A549 (cell line): ENCODE measurements at places on chromosomes 1 and 21.

DNA sequence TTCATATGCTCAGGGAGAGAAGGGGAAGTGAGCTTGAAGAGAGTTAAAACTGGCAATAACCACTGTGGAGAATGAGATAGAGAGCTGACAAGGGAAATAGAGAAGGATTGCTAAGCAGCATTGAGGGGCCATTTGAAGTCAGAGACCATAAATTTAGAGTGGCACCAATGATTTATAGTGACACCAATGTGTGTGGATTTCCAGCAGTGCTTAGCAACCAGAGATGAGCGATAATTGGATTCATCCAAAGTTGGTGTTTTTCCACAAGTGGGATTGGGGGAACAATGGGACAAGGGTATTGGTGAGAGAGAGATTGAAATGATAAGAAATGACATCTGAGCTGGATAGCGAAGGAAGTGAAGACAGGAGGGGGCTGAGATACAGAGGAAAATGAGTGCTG is 114.1 kb downstream of the C1orf94 start:
- no peak for DNase-seq

DNA sequence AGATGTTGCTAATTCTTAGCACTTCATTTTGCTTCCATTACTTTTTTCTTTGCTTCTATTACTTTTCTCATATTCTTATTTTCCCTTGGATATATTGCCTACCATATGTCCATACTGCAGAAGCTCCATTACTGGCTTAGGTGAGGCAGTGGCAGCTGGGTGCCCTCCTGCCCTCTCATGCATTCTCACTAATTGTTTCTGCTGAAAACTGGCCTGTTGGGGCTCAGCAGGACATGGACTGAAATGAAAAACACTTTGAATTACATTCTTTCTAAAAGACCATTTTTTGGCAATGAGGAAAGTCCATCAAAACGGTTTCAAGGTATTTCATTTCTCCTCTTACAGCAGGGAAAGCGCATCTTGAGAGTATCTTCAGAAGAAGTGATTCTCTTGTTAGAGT is 122.9 kb downstream of the MAST2 start:
- no peak for DNase-seq

DNA sequence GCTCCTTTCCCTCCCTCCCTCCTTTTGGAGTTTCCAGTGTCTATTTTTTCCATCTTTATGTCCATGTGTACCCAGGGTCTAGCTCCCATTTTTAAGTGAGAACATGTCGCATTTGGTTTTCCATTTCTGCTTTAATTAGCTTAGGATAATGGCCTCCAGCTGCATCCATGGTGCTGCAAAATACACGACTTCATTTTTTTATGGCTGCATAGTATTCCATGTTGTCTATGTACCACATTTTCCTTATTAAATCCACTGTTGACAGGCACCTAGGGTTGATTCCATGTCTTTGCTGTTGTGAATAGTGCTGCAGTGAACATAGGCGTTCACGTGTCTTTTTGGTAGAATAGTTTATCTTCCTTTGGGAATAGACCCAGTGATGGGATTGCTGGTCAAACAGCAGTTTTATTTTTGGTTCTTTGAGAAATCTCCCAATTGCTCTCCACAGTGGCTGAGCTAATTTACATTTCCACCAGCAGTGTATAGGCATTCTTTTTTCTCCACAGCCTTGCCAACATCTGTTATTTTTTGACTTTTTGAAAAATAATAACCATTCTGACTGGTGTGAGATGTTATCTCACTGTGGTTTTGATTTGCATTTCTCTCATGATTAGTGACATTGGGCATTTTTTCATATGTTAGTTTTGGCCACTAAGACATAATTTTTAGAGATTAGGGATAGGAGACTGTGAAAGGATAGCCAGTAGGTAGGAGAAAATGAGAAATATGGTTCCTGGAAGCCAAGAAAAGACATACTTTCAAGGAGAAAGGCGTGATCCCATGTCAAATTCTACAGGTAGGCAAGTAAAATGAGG is 50.4 kb downstream of the ADAMTS1 start:
- DNase-seq, result no peak

- DNase-seq, result no peak
Observed at GRCh38 chr1:35406103-35406502, 137.6 kb downstream of the ZMYM4 start.

DNA sequence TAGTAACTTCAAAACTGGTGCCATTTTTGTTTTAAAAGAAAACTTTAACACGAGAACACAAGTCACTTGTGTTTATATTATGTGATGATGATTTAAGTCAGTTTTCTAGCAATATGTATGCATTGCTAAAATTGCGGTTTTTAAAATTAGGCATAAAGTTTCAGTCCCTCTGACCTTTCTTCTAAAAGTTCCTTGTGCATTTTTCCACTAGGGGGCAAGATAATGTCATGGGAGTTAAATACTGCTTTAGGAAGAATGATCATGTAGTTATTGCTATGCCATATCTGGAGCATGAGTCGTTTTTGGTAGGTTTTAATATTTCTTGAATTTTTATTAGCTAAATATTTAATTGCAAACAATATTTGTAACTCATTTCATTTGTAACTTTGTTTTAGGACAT is 10.7 kb downstream of the CDC7 start:
- peak; percentile 51 for DNase-seq

DNA sequence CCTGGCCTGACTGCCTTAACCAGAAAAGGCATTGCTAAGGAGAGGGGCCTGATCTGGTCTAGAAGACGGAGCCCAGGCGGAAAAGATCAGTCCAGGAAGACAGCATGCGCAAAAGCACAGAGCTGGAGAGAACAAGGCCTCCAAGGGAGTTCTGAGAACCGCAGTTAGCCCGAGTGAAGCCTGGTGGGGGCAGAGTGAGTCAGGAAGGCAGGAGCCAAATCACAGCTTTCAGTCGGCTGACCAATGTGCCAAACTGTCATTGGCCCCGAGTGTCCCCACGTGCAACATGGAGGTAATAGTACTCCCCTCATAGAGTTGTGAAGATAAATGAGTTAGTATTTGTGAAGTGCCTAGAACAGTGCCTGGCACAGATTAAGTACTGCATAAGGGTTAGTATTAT is 1.2 kb upstream of the TSPAN2 start:
- no peak for DNase-seq

DNA sequence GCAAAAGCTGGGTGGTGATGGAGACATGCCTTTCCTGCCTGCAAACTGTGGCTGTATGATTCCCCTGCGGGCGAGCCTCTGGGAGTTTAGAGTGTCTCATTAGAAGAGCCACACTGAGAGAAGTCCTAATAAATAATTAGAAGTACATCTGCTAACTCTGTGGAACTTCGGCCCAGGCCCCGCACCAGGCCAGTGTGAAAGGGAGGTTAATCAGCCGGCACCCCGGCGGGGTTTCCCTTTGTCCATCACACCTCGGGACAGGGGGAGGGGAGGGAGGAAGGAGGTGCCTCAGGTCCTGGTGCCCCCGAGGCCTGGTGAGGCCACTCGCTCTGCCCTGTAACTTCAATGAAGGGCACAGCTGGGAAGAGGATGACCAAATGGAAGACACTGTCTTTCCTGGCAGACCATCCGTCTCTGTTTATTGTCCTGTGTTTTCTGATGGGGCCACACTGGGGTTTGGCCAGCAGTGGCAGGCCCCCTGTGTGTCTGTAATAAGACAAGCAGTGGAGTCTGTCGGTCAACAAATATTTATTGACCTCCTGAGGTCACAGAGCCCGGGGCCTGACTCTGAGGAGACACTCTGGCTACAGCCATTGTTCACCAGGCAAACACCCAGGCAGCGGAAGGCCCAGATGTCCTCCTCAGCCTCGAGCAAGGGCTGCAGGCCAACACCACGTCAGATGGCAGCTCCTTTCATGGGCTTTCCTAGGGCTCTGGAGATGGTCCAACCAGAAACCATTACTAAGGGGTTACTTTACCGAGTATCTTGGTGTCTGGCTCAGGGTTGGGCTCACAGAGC is 267.5 kb upstream of the RAB4A start:
- no peak for DNase-seq

- no peak for DNase-seq
Observed at GRCh38 chr21:17636711-17637110, 24.0 kb upstream of the BTG3 start.

GRCh38 chr21:16145479-16145878 is 415.7 kb downstream of the USP25 start:
- no peak for DNase-seq
